Inflammatory macrophage treated with lipopolysaccharide for 1 hour (primary cell): ENCODE measurements at places on chromosomes 1 and 21.
A peak's percentile ranks its signal among the peaks of the same experiment; 100 is the strongest.

DNA sequence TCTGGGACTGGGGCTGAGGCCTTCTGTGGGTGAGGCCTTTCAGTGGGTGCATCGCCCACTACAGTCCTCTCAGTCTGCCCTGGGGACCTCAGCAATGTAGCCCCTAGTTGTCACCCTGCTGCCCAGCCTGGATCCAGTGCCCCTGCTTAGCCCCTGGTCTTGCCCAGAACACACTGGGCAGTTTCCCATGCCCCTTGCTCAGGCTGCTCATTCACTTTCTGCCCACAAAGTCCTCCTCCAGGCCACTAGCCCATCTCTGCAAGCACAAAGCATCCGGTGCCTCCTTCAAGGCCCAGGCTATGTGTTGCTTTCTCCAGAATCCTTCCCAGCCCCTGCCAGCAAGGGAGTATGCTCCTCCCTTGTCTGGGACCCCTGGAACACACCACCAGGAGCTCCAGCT, 5.4 kb upstream of the ADORA1 start:
- DNase-seq: no peak

- peak; percentile 80 for DNase-seq
Measured at GRCh38 chr1:221069178-221069903, 190.1 kb downstream of the HLX start.

DNA sequence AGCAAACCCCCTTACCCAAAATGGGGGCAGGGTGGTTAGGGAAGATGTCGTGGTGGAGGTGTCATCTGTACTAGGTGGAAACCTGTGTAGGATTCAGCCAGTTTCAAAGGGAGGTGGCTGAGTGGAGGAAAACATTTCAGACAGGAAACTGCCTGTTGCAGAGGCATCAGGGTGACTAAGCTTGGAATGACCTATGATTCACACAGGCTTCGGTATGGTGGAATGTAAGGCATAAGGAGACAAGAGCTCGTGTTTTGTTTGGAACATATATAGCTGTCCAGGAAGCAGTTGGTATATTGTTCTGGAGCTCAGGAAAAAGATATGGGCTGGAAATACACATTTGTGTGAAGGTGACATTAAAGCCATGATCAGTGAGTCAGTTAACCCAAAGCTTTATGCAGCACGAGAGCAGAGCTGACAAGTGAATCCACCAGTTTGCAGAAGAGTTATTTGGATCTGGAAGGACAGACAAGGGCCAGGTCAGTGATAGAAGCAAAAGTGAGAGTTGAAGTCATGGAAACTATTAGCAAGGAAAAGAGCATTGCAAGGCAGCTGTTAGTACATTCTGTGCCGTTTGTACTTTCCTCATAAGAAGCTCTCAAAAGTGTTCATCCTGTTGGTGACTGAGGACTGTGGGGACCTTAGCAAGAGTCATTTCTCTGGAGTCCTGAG, 12.2 kb downstream of the UTP25 start:
- DNase-seq: peak; percentile 25

- no peak for DNase-seq
Measured at GRCh38 chr1:25193229-25193628, 39.1 kb downstream of the SYF2 start.

GRCh38 chr1:112938210-112938609, 17.8 kb downstream of the SLC16A1 start:
- DNase-seq: no peak

- peak; percentile 82 for DNase-seq
Measured at GRCh38 chr1:36304521-36304920, 1.6 kb upstream of the SH3D21 start.

- no peak for DNase-seq
Measured at GRCh38 chr21:35987475-35987874, 72.9 kb downstream of the SETD4 start.

- DNase-seq: no peak
Measured at GRCh38 chr1:61370913-61371279, 288.5 kb downstream of the NFIA start.

DNA sequence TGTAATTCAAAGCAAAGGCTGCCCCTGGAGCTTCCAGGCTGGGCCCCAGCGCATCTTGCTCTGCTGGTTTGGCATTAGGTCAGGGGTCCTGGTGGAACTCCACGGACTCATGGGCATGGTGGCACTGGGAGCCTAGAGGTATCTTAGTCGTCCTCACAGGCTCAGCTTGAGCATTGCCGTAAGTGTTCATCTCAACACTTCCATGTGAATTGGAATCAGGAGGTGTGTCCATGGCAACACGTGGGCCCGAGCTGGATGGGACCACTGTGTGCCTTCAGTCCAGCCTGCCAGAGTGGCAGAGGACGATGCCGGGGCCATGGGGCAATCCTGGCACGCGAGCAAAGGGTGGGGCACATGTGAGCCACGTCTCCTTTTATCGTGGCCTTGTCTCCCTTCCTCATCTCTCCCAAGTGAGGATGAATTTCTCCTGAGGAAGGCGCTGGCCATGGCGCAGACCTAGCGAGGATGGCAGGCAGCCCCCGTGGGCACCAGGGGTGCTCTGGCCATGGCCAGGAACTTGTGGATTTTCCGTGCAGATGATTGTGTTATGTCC, 47.0 kb downstream of the AGPAT3 start:
- DNase-seq: no peak

DNA sequence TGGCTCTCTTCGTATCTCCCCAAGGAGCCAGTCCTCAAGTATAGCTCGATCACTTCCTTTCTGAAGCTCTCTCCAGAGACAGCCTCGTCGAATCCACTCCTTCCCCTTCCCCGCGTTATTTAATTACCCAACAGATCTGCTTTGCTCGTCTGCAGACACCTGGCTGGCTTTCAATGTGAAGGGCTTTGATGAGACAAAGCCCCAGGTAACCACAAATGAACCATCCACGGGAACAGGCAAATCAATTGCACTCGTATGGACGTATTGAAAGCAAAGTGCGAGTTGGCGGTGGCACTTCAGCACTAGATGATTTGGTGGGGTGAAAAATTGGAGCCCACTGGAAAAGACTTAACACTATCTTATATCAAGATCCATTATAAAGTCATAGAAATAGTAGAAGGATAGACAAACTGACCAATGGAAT, 364 bp upstream of the BCAR3 start:
- no peak for DNase-seq

- peak; percentile 35 for DNase-seq
Measured at GRCh38 chr1:8818325-8818775, 910 bp upstream of the RERE start.

GRCh38 chr21:42705346-42705745, 51.9 kb downstream of the PDE9A start:
- DNase-seq: no peak

- no peak for DNase-seq
Measured at GRCh38 chr1:95941121-95941798, 707.2 kb downstream of the RWDD3 start.

GRCh38 chr21:42991992-42992740, 17.8 kb downstream of the PKNOX1 start:
- no peak for DNase-seq

DNA sequence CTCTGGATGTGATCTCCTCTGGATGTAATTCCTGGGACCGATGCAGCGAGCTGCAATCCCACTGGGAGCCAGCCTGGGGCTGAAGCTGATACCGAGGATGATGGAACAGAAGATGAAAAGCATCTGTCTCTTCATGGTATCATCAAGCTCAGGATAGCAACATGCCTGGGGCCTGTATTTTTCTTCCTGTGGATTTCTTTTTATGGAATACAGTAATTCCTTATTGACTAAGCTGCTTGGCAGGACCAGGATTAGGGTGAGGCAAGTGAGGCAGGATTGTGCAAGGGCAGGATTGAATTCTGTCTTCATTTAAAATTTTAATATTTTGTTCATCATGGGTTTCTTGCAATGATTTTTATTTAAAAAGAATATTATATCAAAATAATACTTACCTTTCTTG, 86.6 kb downstream of the SLC25A24 start:
- DNase-seq: no peak

GRCh38 chr1:198370996-198371395, 169.5 kb downstream of the ATP6V1G3 start:
- DNase-seq: no peak

DNA sequence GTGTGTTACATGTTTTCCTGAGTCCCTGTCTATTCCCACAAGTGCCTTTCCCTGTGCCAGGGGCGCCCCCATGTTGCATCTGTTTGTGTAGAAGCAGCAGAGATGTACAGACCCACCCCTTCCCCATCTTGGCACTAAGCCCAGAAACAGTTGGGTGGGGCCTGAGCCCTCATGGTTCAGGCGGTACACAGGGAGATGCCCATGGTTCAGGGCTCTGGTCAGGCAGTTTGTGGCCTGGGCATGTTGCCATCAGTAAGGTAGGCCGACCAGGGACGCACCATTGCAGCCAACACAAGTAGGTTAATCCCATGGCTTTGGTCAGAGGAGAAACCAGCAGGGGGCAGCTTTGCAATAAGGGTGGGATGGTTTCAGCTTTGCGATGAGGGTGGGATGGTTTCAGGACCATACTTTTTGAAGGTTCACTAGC, 914 bp upstream of the ADGRB2 start:
- DNase-seq: no peak

- DNase-seq: no peak
Measured at GRCh38 chr1:4261327-4261726, 361.3 kb upstream of the C1orf174 start.

GRCh38 chr1:231803353-231803752, 176.8 kb downstream of the DISC1 start:
- peak; percentile 74 for DNase-seq

GRCh38 chr1:155026588-155026987, 7.0 kb downstream of the DCST2 start:
- no peak for DNase-seq

DNA sequence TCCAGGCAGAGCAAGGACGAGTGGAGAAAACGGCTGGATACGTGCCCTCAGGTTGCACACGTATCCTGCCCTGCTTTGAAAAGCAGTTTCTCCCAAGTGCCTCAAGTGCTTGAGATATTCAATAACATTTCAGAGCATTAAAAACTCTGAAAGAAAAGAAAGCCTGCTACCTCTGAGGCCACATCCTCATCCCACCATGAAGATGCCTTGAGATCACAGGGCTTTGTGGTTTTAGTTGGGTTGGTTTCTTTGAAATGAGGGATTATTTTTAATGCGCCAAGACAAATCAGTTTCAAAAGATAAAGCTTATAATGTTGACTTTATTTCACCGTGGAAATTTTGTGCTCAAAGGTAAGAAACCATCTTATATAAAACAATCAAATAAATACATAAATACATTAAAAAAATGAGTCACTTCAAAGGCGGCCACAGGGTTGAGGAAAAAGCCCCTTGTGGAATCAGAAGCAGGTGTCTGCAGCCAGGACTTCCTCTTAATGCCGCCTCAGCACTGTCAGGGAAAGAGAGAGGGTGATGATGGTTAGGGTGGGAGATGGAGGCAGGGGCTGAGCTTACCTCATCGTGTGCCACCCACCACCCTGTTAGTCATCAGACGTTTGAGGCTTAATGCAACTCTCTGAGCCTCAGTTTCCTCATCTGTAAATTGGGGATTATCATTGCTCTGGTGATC, 1.4 kb downstream of the NPPB start:
- DNase-seq: no peak
